ENCODE measurements at places on chromosomes 6 and 20.

GRCh38 chr6:87074101-87074621 lies 20.7 kb downstream of the CGA start:
- no peak for DNase-seq

- no peak for DNase-seq
Measured at GRCh38 chr6:139372326-139373153, 1.9 kb downstream of the CITED2 start.

- DNase-seq: no peak
Measured at GRCh38 chr20:42406826-42407225, 782.9 kb downstream of the PTPRT start.

- no peak for DNase-seq
Measured at GRCh38 chr6:41063884-41064285, 8.3 kb downstream of the OARD1 start.

- DNase-seq: no peak
Measured at GRCh38 chr6:170039156-170040114, 251.4 kb downstream of the DLL1 start.

GRCh38 chr6:84860920-84861319 lies 96.5 kb upstream of the TBX18 start:
- no peak for DNase-seq

DNA sequence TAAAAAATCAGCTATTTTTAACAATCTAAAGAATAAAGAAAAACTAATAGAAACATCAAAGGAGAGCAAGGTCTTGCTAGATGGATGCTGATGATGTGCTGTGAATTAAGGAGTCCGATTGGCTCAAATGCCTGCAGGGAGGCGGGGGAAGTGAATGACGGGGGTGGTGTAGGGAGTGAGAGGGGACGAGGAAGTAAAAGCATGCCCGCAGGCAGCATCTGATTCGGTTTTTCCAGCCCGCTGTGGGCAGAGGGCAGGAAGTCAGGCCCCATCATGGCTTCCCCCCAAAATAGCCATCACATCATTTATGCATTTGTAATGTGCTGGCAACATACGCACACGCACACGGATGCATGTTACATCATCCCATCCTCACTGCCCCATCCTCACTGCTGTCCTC lies 10.3 kb downstream of the RSPO4 start:
- peak; percentile 20 for DNase-seq

- DNase-seq: no peak
Measured at GRCh38 chr20:35876033-35876320, 78.3 kb downstream of the SCAND1 start.

GRCh38 chr20:35604449-35604747 lies 11.2 kb upstream of the SPAG4 start:
- no peak for DNase-seq

- DNase-seq: no peak
Measured at GRCh38 chr6:18962361-18962905, 575.3 kb downstream of the RNF144B start.

- DNase-seq: no peak
Measured at GRCh38 chr20:2829376-2829775, 11.1 kb downstream of the PCED1A start.

DNA sequence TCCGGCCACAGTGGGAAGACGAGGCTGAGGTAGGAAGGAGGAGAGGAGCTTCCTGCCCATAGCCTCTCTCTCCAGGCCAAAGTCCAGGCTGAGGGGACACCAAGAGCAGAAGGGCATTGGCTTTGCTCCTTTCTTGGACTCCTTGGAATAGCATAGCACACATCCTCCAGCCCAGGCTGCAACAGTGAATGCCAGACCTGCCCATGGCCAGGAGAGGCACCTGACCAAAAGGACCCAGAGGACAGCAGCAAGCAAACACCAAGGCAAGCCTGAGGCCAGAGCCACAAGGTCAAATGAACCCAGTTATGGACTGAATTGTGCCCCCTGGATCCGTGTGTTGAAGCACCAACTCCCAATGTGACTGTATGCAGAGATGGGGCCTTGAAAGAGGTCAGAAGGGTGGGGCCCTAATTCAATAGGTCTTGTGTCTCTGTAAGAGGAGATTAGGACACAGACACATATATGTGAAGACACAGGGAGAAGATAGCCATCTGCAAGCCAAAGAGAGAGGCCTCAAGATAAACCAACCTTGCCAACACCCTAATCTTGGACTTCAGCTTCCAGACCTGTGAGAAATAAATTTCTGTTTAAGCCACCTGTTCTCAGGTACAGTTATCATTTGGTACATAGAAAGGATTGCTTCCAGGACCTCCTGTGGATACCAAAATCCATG lies 126.5 kb upstream of the NXT1 start:
- DNase-seq: no peak

DNA sequence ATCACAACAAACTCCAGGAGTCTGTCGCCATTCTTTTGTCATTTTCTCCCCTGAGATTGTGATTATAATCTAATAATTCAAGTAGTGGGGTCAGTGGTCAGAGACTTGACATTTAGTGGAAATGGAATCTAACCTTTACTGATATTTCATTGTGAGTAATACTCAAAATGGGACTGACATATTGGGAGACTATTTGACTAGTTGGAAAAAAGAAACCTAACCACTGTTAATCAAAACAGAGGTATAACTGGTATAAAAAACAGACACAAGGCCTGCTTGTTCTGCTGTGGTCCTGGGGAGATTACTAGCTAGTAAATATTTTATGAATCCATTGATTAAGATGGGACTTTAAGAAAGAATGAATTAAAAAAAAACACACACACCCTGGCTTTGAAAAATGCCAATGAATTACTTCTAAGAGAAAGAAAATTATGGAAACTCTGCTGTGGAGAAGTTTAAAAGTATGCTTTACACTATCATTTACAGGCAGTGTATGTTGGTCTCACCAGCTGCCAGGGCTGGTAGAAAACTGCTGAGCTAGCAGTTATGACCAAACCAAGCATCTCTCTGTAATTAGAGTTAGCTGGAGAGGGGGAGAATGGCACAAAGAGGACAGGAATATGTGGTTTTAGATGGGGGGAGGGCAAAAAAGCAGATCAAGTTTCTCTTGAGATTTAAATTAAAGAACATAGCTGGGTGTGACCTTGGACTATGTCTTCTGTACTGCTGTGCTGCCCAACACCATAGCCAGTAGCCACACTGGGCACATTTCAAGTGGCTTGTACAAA lies 103.7 kb downstream of the FYN start:
- no peak for DNase-seq

Data from suppressor macrophage treated with lipopolysaccharide for 4 hours (primary cell).